ENCODE measurements at places on chromosomes 2 and 18.

GRCh38 chr2:236943068-236943467, 142.6 kb upstream of the COPS8 start:
- DNase-seq = no peak

DNA sequence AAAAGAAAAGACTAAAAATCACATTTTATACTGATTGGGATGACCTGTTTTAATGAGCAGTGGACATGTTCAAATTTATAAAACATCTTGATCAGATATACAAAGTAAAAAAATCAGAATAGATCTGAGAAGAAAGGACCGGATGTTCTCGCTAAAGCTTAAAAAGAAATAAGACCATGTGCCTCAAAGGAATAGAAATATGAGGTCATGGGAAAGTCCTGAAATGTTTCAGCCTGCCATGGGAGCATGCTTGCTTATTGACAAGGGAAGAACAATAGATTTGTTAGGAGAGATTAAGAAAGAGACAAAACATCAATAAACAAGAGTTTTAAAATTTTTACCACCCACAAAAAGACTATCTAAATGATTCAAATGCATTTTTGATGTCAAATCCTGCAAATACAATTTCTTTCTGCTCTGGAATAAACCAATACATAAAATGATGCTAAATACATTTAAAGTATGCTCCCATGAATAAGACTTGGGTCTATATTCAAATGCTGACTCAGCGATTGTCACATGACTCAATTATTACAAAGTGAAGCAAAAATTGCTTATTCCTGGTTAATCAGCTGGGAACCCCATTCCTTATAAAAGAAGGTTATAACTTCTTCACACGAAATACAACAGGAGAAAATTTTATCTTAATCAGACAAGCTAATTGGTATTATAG, 633.9 kb upstream of the PKDCC start:
- DNase-seq = no peak

DNA sequence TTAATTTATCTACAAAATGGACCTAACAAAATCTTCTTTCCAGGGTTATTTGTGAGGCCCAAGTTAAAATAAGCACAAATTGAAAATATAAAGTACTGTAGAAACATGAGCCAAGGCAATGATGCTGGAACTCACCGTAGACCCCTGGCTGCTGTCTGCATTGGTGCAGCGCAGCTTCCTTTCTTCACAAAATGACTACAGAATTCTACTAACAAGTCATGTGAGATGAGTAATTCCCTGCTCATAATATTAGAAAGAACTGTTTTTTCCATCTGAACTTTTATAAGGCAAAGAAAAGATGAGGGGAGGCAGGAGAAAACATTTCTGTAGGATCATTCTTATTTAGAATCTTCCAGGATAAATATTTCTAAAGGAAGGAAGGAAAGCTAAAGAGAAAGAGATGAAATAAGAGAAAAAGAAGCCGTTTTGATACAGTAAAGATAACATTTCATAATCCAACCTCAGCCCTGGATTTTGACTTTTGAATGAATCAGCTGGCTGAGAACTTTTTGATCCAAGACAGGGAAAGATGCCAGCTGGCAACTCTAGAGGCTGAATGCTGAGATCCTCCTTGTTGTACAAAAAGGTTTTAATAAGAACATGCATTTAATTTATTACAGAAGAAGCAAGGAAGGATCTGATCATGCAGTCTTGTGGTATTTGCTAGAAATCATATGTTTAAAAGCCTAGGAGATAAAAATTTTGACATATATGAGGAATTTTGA, 183.9 kb upstream of the KLHL14 start:
- no peak for DNase-seq

DNA sequence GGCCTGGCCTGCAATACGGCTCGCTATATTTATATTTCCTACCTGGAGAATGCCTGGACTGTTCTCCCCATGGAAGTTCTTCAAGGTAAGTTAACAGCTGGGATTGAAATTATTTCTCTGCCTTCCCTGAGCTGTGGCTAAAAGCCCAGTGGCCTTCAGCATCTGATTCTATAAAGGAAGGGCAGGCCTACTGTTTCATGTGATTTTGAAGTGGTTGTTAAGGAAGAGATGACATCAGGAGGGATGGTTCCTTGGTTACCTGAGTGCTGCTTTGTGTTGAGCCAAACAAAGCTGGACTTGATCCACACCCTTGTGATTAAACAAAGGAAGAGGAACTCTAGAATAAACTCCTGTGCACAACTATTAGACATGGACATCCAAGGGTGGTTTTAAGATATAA, 61.6 kb downstream of the MFSD6 start:
- peak; percentile 27 for DNase-seq

DNA sequence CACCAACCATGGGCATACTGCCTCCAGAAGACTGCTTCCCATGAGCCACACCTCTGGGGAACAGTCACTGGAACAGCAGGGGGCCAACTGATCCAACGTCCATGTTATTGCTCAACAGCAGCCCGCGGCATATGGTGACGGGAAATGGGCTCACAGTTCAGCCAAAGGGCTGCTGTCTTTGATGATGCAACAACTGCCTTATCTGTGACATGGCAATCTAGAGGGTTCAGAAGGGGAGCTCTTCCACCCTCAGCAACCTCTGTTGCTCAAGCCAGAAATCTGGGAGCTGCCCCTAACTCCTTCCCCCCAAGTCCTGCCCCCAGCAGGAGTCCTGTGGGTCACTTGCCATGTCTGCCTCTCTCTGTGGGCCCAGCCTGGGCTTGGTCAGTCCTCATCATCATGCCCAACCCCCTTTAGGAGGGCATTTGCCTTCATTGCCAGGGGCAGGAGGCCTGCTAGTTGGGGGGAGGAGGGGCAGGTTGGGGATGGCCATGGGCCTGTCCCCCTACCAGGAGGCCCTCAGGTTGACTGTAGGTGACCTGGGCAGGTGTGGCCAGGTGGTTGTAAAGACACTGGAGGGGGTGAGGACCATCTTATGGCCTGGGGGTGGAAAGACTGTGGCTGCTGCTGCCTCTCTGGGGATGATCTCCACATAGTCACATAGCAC, 212.9 kb downstream of the CYP26B1 start:
- DNase-seq = no peak

- DNase-seq = no peak
Measured at GRCh38 chr2:73640511-73640911, 1.7 kb downstream of the NAT8 start.

- peak; percentile 19 for DNase-seq
Measured at GRCh38 chr2:118371515-118371914, 283.2 kb downstream of the INSIG2 start.

GRCh38 chr2:152405206-152406118, 70.5 kb downstream of the FMNL2 start:
- peak; percentile 77 for DNase-seq

GRCh38 chr2:239630618-239631286, 229.9 kb upstream of the HDAC4 start:
- DNase-seq = no peak

DNA sequence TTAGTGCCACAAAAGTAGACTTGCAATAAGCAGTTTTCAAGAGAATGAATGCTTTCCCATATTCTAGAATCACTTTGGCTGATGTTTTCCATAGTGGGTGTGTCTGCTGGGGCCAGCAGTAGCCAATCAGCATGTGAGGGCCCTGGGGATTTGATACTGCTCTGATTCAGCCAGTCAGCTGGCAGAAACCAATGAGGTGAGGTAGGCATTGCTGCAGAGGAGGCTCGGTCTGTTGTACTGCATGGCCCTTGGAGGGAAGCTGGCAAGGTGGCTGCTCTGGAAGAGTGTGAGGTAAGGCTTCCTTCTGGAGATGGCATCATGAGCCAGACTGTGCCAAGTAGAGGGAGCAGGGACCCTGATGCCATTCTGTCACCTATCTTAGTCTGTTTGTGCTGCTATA, 22.7 kb downstream of the TMEM87B start:
- no peak for DNase-seq

- DNase-seq = no peak
Measured at GRCh38 chr2:126658905-126659561, 3.1 kb downstream of the GYPC start.

DNA sequence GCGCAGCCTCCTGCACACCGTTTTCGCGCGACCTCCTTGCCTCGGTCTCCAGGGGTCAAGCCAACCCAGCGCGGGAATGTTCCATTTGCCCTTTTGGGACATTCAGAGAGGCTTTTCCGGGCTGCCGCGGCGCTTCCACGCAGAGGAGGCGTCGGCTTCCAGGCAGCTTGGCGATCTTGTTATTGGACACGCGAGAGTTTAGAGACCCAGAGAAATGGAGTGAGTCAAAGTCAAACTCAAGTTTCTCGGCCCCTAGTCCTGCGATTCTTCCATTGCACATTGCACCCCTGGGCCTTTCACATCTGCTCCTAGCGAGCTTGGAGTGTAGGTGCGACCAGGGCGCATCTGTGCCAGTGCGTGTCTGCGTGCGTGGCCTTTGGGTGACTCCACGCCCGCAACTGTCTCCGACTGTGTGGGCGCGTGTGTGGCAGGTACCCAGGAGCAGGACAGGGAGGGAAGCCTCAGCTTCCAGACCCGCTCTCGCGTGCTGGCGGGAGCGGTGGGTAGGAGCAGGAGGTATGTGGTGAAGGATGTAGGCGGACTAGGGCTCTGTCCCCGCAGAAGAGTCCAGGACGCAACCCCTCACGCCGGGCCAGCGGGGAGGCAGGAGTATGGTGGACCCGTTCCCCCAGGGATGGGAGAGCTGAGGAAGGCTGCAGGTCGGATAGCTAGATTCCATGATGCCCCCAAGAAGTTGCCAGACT, 13.5 kb downstream of the SIX3 start:
- no peak for DNase-seq

GRCh38 chr18:9120796-9121195, 15.8 kb upstream of the ANKRD12 start:
- no peak for DNase-seq

- peak; percentile 21 for DNase-seq
Measured at GRCh38 chr18:28175930-28176697, 816 bp downstream of the CDH2 start.

GRCh38 chr18:48927286-48928080, 23.3 kb downstream of the SMAD7 start:
- DNase-seq = no peak
